ENCODE measurements at places on chromosomes 11 and 22.

DNA sequence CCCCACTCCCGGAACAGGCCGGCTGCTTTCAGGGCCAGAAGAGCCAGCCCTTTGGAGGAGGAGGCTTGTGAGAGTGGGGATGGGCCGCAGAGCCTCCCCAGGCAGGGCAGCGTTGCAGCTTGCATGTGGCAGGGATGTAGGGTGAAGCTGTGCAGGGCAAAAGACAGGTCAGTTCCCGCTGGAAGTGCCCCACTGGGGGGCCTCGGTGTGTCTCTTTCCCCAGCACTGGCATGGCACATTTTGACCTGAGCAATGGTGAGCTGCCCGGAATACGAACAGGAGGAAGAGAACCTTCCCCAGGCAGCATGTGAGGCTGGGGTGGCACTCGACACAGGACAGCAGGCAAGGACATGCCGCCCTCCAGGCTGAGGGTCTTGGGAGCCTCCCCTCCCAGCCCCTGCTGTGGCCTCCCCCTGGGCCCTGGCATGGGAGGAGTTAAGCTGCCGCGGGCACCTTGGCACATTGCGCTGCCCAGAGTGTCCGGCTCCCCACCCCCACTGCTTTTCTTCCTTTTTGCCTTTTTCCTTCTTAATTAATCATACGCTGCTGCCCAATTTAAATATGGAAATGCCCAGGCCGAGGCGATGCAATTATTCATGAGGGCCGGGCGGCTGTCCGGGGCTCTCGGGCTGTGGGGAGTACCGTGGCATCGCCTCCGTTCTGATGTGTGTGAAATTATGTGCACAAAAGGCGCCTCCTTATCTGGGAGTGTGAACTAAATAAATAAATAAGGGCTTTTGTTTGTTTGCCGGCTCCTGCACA lies 76.0 kb upstream of the WNT7B start:
- no peak for DNase-seq

DNA sequence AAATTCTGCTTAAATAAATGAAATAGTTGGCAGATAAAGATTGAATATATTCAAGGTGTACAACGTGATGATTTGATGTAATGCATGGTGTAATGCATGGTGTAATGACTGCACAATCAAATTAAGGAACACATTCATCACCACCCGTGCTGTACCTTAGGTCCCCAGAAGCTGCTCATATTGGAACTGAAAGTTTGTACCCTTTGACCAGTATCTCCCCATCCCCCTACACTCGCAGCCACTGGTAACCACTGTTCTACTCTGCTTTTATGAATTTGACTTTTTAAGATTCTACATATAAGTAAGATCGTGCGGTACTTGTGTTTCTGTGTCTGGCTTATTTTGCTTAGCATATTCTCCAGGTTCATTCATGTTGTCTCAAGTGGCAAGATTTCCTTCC lies 445.8 kb downstream of the OPCML start:
- no peak for DNase-seq

DNA sequence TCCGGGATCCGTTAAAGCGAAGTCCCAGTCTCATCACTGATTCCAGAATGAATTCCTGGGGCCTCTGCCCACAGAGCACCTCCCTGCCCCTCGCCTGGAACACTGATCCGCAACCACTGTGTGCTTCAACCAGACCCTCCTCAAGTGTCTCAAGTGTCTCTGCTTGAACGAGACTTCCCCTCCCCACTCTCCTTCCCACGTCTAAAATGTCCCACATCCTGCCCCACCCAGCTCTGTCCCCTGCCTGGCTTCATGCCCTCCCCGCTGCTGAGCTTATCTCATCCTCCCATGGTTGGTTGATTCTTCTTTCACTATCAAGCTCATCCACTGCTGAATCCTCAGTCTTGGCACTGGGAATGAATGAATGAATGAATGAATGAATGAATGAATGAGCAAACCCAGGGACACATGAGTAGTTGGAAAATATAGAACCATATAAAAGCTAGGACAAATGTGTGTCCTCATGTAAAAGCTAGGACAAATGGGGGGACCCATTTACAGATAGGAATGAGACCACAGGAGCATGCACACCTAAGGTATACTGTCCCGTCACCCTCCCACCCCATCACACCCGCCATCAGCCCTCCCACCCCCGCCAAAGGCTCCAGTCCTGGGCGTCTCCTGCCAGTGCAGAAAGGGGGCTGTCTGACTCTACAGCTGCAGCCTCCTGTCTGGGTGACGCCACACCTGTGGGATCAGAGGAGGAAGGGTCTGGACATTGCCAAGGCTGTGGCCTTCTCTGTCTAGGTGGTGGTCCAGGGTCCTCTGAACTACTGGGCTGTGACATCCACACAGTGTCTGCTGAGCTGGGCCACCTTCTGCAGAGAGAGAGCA lies 71.4 kb upstream of the LINC01488 start:
- DNase-seq, result no peak

GRCh38 chr11:117713538-117713991 lies 83.5 kb downstream of the DSCAML1 start:
- DNase-seq, result no peak

GRCh38 chr11:41457216-41458014 lies 2.0 kb downstream of the LRRC4C start:
- DNase-seq, result peak; percentile 8

DNA sequence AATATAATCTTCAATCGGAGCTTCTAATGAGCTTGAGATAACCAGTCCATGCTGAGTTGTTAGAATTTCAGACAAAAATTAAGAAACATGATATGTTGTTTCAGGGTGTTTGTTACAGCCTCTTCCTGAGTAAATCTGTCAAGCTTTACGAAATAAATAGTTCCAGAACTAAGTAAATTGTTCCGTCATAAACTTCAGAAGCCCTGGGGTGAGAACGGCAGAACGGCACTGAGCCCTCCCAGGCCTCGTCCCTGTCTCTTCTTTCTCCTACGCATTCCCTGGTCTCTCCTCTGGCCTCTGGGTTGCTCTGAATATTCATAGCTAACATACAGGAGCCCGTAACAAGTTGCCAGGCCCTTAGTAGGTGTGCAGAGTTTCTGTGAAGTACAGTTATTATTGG lies 390.8 kb upstream of the NARS2 start:
- DNase-seq, result no peak

DNA sequence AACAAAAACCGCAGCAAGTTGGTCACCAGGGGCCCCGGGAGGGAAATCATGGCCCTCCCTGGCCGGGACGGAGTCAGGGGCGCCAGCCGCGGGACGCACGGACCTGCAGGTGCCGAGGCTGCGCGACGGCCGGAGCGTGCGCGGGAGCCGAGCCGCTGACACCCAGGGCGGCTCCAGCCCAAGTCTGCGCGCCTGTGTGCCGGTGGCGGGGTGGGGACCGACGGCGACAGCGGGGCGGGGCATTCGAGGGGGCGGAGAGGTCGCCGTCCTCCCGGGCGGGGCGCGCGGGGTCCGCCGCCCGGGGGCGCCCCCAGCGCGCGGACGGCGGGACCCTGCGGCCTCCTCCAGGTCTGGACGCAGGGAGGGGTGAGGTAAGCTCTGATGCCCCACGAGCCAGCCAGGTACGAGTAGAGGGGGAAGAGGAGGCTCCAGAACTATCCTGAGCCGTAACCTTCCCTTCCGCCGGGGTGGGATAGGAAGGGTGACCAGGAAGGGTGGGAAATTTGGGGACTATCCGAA lies at the start of gene ESAM:
TSS of gene ESAM (minus strand) at position 186 of the 519 bp plus-strand sequence. CDS start at position 50, 136 bp downstream.
- DNase-seq, result peak; percentile 66

DNA sequence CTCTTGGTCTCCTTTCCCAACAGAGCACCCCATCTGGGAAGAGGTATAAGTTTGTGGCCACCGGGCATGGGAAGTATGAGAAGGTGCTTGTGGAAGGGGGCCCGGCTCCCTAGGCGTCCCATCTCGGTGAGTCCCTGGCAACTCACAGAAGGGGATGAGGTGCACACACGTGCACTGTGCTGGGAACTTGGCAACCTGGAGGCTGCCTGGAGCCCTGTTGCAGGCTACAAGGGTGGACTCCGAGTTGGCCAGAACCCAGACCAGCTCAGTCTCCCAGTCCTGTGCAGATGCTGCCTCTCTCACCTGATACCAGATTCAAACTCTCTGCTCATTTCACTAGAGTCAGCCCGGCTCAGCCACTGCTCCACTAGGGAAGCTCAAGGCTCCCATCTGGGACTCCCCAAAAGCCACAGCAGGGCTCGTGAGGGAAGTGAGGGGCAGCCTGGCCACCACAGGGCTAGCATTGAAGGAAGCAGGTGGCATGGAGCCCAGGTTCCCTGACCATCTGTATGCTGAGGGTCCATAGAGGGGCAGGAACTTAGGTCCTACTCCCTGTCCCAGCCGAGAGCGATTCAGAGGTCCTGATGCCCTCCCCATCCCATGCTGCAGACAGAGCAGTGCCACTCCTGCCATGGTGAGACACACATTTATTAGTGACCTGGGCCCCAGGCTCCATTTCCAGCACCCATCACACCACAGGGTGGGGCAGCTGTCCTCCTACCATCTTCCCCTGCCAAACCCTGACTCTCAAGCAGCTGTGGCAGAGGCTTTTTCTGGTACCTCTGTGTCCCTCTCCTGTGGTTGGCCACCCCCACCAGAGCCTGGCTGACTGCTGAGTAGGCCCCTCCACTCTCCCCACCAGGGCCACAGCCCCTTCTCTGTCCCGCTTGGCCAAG lies 4.0 kb downstream of the PRR33 start:
- DNase-seq, result no peak

DNA sequence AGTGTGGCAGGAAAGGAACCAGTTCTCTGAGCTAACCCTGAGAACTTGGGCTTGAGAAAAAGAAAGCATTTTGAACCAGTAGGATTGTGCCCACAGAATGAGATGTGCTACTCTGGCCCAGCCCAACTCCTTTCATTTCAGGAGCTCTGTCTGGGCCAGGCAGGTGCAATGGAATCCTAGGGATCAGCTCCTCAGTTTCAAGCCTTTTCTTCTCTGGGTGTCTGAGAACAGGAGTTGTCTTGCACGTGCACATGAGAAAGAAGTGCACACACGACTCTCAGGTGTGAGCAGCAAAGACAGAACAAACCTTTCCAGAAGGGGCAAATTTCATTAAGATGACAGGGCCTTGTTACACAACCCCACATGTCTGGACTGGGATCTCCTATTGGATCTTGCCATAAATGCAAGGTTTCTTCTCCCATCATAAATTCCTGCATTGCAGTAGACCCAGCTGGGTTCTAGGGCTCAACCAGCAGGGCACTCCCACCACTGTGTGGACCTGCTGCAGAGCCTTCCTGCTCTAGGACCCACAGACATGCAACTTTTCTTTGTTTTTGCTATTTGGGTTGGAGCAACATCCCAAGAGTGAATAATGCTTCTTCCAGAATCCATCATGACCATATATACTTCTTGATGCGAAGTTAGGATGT lies 24.5 kb upstream of the GGTLC2 start:
- no peak for DNase-seq

- peak; percentile 99 for DNase-seq
Observed at GRCh38 chr11:57639321-57640067, 10.2 kb downstream of the YPEL4 start.

DNA sequence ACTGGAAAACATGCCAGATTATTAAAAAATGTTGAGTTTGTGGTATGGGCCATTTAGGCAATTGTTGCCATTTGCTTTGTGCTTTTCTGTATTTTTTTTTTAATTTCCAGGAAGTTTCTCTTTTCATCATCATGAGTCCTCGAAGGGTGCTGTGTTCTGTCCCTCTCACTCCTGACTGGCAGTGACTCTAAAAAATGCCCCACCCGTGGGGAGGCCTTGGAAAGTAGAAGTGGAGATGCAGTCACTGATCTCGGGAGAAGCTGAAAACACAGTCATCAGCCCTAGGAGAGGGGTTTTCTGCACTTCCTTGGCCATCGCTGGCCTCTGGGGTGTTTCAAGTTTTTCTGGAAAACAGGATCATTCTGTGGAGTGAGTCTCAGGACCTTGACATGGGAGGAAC lies 98.5 kb upstream of the GRK3 start:
- no peak for DNase-seq

DNA sequence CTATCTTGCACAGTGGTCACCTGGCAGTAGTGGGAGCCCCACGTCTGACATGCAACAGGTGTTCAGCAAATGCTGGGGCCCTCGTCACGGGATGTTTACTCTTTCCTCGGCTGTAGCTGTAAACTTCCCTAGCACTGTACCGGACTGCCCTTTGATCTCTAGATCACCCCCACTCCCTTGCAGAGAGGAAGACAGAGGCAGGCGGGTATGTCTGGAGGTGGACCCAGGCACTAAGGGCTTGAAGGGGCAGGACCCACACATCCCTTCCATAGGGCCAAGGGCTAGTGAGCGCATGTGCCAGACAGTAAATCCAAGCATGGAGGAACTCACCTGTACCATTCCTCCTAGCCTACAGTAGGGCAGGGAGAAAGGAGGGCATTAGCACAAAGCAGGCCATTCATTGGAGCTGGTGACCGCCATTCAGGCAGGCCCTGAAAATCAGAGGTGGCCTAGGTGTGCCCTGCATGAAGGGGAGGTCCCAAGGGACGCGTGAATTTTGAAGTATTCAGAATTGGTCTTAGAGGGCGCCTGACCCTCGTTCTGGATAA lies 1.9 kb upstream of the SMTN start:
- peak; percentile 67 for DNase-seq

- no peak for DNase-seq
Observed at GRCh38 chr11:108994887-108995286, 330.0 kb downstream of the DDX10 start.

DNA sequence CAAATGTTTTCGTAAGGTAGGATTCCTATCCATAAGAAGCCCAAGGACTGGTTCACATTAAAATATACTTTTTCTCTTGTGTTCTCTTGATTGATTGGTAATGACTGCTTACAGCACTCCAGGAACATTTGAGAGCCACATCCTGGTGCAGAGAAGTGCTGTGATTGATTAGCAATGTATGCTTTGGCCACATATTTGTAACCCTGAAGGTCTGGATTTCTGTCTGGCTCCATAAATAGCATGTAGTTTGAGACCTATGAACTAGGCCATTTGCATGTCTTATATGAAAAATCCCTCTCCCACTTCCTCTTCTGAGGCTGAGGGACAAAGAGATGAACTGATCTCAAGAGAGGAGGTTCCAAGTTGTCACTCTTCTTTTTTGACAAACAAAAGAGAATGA lies 49.3 kb upstream of the CD44 start:
- no peak for DNase-seq

GRCh38 chr11:86447763-86448480 lies 73.2 kb downstream of the CCDC81 start:
- no peak for DNase-seq

- DNase-seq, result peak; percentile 72
Observed at GRCh38 chr11:27699242-27699925, 871 bp downstream of the BDNF start.

DNA sequence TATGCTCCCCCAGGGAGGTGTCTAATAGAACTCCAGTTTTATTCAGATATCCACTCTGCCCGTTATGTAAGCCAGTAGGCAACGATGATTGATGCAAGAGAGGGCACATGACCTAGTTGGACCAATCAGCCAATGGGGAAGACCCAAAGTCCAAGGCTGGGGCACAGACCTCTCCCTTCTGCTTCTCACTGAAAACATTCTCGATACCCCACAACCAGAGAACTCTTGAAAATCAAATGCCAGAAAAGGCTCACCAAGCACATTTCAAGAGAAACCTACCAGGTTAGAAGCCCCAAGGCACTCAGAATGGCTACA lies 7.4 kb downstream of the HIRA start:
- no peak for DNase-seq
